Stimulated activated CD4-positive, alpha-beta T cell treated with anti-CD3 and anti-CD28 coated beads, Interleukin-12 subunit alpha, Interleukin-12 subunit beta, amount 100 ng/mL, for 4 hours (primary cell): ENCODE measurements at places on chromosomes 1 and 21.

GRCh38 chr1:76335882-76336281 lies 261.3 kb downstream of the ST6GALNAC3 start:
- DNase-seq = no peak

GRCh38 chr1:119779869-119780356 lies 11.2 kb upstream of the HMGCS2 start:
- no peak for DNase-seq

- no peak for DNase-seq
Observed at GRCh38 chr1:85137660-85138059, 63.2 kb downstream of the SYDE2 start.

DNA sequence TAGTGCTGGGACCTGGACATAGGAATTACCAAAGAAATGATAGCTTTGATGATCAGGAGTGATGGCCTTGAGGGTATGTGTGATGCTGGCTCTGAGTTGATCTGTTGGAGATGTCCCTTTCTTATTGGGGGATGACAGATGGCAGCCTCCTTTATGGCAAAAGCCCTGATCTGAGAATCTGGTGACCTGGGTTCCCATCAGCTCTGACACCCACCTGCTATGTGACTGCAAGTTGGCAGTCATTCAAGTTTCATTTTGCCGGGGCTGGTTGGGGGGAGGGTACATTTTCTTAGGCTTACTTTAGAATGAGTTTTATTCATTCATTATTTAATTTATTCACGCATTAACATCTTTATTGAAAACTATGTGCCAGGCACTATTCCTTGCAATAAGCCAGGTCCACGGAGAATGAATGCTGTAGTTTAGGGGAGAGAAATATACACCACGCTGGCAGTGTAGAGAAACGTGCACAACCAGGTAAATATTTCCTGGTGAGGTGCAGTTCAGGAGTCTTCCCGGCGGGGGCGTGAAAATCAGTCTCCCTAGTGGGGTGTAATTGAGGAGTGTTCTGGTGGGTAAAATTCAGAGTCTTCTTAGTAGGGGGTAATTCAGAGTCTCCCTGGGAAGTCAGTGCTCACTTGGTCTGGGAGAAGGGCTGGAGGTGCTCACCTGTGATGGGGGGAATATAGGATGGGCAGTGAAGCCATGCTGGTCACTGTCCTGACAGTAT lies 401.3 kb downstream of the CAMTA1 start:
- no peak for DNase-seq

DNA sequence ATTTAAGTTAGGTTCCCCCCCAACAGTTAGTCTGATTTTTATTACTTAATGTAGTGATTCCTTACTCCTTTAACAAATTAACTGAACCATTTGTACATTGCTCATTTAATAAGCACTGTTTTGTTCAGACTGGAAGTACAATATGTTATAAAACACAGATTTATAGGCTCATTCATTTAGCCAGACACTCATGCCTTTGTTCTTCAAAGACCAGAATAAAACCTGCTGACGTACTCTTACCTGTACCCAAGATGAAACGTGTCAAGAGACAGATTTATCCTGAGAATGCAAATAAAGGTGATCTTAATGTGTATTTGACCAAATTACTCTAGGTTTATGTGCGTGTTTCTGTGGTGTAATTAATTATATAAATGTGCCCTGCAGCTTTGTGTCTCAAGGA lies 92.8 kb downstream of the INTS7 start:
- no peak for DNase-seq

DNA sequence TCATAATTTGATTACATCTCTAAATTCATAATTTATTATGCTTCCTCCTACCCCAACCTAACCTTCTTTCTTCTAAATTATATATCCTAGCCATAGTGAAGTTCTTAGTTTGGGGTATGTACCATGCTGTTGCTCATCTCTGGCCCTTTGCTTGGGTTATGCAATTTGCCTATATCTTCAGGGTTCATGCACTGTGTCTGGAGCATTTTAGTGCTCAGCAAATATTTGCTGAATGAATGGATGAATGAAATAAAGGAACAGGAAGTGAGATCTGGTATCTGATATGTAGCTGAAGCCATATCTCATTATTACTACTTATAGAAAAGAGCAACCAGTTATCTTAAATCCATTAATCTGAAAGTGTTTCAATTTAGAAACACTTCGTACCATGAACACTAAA lies 137.6 kb downstream of the GPATCH2 start:
- no peak for DNase-seq
